ENCODE measurements at places on chromosomes 16 and 17.
A peak's percentile ranks its signal among the peaks of the same experiment; 100 is the strongest.

DNA sequence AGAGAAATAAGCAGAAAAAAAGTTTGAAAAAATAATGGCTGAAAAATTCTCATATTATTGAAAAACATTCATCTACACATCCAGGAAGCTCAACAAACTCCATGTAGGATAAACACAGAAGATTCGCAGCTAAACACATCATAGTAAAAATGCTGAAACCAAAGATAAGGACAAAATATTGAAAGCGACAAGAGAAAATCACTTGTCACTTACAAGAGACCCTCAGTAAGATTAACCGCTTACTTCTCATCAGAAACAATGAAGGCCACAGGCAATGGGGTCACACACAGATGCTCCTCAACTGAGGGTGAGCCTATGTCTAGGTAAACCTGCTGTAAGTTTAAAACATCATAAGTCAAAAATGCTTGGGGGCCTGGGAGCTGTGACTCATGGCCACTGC, 38.1 kb upstream of the METRNL start:
- no peak for ATAC-seq

- ATAC-seq: no peak
Observed at GRCh38 chr16:66274335-66275110, 92.0 kb upstream of the CDH5 start.

GRCh38 chr16:4138713-4139112, 22.5 kb upstream of the ADCY9 start:
- ATAC-seq: no peak

- ATAC-seq: no peak
Observed at GRCh38 chr17:11551442-11551841, 46.8 kb upstream of the DNAH9 start.

DNA sequence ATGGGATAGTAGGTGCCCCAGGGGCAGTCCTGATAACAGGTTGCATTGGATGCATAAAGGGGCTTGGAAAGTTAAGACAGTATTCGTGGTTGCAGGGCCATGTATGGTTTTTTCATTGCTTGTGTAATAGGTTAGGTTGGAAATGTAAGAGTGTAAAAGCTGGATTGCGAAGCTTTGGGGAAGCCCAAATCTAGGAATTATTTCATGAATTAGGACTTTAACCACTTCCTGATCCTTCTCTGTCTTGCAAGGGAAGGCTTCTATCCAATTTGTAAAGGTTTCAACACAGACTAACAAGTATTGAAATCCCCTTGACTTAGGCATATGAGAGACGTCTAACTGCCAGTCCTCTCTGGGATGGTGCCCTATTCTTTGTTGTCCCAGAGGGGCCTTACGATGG, 7.8 kb upstream of the CCL17 start:
- no peak for ATAC-seq

DNA sequence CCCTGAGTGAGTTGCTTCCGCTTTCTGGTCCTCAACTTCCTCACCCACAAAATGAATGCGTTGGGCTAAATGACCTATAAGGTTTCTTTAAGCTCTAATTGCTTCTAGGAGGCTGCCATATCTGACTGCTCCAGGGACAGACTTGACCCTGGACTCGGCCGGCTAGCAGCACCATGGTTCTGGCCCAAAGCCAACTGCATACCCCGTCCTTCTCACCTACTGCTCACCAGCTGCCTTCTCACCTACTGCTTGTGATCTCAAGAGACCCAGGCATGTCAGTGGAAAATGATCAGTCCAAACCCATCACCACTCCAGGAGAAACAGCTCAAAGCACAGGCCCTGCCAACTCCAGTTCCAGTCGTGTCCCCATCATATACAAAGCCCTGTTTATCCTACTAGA, 124.3 kb upstream of the IRX5 start:
- no peak for ATAC-seq

- ATAC-seq: no peak
Observed at GRCh38 chr16:89013111-89013510, 36.1 kb upstream of the CBFA2T3 start.

GRCh38 chr17:76805319-76805718, 62.9 kb upstream of the MGAT5B start:
- no peak for ATAC-seq

- no peak for ATAC-seq
Observed at GRCh38 chr17:48795444-48796162, 21.4 kb downstream of the TTLL6 start.

GRCh38 chr16:3363793-3364192, 8.1 kb downstream of the OR2C1 start:
- no peak for ATAC-seq

- ATAC-seq: no peak
Observed at GRCh38 chr17:71111934-71112333, 942.6 kb downstream of the KCNJ2 start.

DNA sequence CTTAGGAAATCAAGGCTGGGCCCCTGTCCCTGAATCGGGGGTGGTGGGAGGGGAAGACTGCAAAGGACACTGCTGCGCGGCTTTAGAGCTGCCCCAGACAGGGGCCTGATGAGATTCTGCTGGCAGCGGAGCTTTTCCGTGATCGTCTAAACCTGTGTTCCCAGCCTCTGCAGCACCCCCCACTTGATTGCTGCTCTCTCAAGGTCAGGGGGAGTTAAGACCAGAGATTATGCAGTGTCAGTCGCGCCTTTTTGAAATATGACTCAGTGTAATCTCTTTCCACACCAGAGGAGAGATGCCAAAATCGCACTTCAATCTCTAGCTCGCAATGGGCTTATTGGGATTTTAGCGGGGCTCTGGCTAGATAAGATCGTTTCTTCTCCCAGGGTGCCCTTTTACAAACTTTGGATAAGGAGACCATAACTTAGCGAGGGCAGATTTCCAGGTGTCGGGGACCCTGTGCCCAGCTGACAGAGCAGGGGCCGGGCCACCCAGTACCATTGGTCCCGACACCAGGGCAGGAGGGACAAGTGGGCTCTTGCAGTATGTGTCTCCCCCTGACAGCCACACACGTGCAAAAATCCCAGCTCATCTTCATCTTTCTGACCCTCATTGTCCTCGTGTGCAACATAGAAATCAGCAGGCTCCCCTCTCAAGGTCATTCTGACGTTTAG, 87.0 kb downstream of the IRX3 start:
- ATAC-seq: no peak

DNA sequence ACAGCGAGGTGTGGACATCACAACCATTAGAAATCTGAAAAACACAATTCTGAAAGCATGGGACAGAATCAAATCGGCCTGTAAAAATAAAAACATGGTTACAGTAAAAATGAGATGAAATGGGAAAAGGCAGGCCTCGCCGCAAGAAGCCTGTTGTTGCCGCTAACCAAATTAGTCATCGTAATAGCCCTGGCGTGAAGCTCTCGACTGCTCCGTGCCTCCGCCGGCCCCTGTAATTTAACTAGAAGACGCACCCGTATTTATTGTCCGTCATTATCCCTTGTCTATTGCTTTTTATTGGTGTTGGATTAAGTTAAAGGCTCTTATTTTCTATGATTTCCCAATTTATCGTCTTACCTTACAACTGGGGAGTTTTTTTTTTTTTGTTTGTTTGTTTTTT, 334.6 kb upstream of the EEF2KMT start:
- ATAC-seq: no peak

DNA sequence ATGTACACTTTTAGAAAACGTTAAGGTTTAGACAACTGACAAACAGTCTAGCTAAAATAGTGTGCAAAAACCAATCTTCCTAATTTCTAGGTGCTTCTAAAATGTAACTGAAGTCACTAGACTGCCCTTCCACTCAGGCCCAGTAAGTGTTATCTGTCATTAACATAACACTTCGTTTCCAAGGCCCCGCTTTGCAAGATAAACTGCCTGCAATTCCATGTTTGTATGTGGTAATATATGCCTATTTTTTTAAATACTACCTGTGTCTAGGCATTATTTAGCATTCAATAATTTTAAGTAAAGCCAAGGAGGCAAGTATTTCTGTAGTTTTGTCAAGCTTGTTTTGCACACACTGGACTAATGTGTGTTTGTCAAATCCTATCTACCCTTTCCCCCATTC, 3.2 kb downstream of the USP32 start:
- no peak for ATAC-seq

DNA sequence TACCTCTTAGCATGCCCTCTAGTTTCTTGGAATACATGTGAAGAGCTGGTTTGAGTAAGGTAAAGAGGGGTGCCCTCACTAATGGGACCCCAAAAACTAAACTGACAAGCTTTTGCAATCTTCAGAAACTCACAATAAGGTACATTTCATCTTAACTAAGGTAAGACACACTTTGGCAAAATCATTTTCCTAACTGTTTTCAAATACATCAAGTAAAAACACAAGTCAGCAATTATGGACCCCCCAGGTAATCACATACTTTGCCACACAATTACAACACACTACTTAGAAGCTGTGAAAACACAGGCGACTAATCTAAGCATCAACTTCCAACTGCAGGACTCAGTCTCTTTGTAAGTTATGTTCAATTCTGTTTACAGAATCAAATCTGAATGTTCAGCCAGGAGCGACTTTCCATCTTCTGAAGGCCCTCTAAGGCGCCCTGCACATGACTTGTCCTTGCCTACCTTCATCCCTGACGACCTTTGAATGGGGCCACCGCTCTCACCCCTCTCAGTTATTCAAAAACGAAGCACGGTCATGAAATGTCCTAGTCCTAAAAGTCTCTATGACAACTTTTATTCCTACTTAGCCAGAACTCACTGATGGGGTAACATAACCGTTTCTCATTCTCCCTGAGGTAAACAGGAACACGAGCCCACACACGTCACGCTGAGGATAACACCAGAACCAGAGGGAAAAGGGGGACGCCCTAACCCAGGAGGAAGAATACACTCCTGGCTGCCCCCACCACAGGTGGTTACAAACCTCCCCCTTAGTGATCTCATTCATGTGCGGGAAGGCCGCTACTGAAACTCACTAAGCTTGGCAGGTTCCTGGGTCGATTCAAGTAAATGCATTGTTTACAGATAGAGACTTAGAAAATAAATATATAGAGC, 5.5 kb downstream of the CREBBP start:
- ATAC-seq: no peak

GRCh38 chr17:74860229-74860871, 665 bp upstream of the GRIN2C start:
- peak; percentile 44 for ATAC-seq

All from stimulated activated memory B cell treated with anti-CD40 and anti-IgM and Interleukin-4, amounts not matched to agents 10 μg/mL and 1 μg/mL and 100 μg/mL, for 72 hours (primary cell).